ENCODE measurements at places on chromosomes 4 and X.

GRCh38 chrX:22969411-22969810, 30.3 kb upstream of the DDX53 start:
- DNase-seq = no peak

GRCh38 chr4:26013629-26014028, 99.6 kb downstream of the SMIM20 start:
- DNase-seq = no peak

- no peak for DNase-seq
Observed at GRCh38 chr4:105715692-105716278, 7.2 kb downstream of the GSTCD start.

- no peak for DNase-seq
Observed at GRCh38 chrX:79409657-79410056, 42.5 kb upstream of the ITM2A start.

DNA sequence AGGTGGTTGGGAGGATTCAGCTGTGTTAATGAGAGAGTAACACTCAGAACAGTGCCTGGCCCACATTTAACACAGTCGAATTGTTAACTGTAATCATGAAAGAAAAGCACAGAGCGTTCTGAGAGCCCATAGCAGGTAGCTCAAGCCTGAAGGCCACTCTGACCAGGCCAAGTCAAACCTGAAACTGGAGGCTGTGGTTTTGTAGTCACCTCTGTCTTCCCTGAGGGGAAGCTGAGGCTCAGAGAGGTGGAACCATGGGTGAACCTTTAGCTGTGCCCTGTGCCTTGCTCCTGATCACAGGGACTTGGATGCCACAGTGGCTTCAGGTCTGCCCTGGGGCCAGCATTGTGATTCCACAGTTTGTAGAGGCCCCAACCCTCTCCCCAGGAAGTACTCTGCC, 16.6 kb upstream of the UBA1 start:
- DNase-seq = no peak

- no peak for DNase-seq
Observed at GRCh38 chrX:85905851-85906250, 141.5 kb downstream of the CHM start.

- peak; percentile 1 for DNase-seq
Observed at GRCh38 chrX:85084770-85085393, 81.2 kb downstream of the APOOL start.

DNA sequence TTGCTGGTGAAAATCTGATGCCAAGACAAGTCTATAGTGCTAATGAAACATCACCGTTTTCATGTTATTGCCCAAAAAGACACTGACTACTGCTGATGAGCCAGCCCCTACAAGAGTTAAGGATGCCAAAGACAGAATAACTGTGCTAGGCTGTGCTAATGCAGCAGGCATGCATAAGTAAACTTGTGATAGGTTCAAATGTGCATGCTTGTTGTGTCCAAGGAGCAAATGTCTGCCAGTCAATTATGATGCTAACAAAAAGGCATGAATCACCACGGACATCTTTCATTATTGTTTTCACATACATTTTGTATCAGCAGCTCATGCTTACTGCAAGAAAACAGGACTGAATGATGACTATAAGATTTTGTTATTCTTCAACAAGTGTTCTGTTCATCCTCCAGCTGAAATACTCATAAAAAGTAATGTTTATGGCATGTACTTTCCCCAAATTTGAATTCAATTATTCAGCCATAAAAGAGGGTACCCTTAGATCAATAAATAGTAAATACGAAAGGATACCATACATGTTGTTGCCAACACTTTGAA, 306.9 kb upstream of the ARSJ start:
- no peak for DNase-seq

DNA sequence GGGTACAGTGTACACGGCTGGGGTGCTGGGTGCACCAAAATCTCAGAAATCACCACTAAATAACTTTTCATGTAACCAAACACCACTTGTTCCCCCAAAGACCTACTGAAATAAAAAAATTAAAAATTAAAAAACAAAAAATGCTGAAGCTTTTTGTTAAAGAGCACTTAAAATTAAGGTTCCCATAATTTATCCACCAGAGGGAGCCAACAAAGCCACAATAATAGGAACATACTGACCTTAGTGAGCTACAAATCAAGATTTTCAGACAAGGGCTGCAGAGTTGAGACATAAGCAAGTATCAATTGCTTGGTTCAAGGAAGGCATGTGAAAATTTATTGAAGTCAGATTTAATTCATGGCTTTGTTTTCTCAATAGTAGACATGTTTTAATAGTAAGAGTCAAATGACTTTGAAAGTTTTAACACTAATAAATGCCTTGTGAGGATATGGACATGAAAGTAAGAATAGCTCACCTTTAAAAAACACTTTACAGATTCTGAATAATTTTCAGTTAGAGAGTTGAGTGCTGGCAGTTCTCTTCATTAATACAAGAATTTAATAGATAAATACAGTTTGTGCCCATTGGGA, 43.0 kb upstream of the SCOC start:
- no peak for DNase-seq

DNA sequence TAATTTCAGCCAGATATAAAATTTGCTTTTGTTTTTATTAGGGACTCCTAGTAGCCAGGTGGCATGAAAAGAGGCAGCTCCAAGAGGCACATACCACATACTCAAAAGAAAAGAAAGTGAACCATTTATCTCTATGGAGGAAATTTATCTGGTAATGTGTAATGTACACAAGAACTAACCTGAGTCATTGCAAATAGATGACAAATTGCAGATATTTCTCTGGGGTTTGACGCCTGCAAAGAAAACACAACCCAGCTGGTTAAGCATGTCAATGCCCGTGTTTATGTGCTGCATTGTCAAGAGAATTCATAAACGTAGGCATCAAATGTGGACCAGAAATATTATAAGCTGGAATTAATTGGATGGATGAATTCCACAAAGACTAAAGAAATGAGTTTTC, 46.9 kb upstream of the PHKA2 start:
- DNase-seq = no peak

DNA sequence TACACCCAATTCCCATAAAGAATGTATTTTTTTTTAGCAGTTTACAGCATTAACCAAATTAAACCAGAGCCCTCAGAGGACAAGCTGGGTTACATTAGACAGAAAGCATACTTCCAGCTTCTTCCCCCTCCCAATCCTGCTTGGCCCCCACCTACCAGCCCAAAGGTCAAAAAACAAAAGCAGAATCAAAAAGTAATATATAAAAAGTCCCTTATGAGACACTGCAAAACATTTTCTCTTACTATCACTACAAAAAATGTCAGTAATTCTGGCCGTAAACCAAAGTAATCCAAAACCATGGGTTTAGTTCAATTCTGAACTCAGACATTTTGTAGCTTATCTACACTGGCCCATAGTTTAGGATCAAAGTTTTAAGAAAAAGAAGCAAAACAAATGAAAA, 38.0 kb downstream of the APBB2 start:
- no peak for DNase-seq

DNA sequence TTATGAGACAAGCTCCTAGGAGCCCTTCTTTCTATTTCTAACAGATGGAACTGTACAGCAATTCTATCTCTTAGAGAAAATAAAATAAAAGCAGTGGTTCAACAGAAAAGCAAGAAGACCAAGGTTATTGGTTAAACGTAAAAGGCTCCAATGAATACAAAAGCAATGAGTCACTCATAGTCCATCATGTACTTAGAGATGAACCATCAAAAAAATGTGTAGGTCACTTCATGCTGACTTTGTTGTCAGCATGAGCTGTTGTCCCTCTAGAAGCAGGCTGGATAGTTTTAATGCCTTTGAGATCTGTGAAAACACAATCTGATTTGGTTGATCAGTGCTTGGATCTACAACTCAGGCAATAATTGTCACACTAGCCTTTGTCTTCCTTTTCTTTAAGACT, 378.6 kb upstream of the ANXA10 start:
- no peak for DNase-seq

All from stimulated activated CD8-positive, alpha-beta memory T cell treated with anti-CD3 and anti-CD28 coated beads, Interleukin-12 subunit alpha, Interleukin-12 subunit beta, amount 100 ng/mL, for 1 hour (primary cell).